ENCODE measurements at places on chromosomes 3 and 15.

DNA sequence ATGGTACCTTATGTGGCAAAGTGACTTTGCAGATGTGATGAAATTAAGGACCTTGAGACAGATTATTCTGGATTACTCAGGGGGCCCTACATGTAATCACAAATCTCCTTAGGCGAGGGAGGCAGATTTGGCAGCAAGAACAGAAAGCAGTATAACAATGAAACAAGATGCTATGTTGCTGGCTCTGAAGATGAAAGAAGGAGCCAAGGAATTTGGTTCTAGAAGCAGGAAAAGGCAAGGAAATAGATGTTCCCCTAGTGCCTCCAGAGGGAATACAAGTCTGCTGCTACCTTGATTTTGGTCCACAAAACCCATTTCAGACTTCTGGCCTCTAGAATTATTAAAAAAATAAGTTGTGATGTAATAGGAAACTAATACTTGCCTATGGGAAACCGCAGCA is 64.5 kb downstream of the PIK3R4 start:
- no peak for DNase-seq

GRCh38 chr3:156483961-156484787 is 70.7 kb downstream of the SSR3 start:
- peak; percentile 73 for DNase-seq

DNA sequence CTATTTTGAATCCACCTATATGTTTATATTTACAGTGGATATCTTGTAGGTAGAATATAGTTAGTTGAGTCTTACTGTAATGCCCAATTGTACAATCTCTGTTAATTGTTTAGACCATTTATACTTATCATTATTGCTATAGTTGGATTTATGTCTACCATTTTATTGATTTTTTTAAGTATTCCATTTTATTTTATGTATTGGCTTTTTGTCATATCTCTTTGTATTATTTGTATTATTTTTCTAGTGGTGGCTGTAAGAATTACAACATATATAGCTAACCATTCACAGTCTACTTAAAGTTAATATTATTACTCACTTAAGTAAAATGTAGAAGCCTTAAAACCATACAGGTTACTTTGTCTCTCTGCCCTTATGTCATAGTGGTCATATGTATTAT is 46.1 kb downstream of the SLC2A2 start:
- no peak for DNase-seq

- no peak for DNase-seq
Observed at GRCh38 chr3:190306513-190307163, 15.6 kb downstream of the CLDN1 start.

DNA sequence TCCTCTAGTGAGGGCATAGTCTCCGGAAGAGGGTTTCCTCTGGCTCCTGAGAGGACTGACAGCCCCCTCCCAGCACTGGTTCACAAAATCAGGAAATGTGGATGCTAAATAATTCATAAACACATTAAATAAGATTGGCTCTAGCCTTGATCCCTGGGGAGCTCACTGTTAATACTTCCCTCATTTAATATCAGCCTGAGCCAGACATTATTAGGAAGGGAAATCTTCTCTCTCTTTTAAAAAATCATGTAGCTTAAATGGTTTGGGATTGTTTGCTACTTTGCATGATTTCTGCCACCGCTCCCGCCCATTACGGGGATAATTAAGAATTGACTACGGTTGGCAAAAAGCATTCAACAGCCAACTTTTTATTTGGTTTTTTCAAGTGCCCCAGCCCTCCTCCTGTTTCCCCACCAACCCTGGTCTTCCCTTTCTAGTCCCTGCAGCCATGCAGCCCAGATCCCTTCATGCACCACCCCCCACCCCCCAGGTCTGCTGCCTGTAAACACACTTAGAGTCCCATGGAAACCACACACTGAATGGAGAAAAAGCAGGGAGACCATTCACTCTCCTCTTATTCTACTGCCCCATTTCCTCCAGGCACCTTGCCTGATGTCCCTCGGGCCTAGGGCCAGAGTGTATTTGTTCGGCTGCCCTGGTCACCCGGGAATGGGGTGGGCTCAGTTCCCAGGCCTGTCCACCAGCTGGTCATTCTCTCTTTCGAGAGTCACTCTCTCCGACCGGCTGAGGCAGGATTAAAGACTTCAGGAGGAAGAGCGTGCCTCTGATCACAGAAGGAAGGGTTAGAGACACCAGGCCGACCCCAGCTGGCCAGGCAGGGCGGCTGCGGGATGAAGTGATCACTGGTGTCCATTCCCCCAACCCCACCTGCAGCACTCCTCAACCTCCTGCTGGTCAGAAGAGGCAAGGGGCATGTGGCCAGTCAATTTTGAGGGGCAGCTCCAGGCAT is 45.1 kb downstream of the SEMA5B start:
- peak; percentile 68 for DNase-seq

Measured in putamen (tissue), 1 donor.